Activated CD8-positive, alpha-beta T cell treated with anti-CD3 and anti-CD28 coated beads, Interleukin-2, amount 10 ng/mL, durations not matched to agents 7 days and 5 days (primary cell): ENCODE measurements at places on chromosomes 3 and 15.

- no peak for DNase-seq
Measured at GRCh38 chr15:52290329-52290728, 5.3 kb downstream of the MYO5C start.

GRCh38 chr3:16665282-16665741, 60.1 kb upstream of the DAZL start:
- no peak for DNase-seq

- no peak for DNase-seq
Measured at GRCh38 chr3:27387625-27388024, 18.4 kb upstream of the NEK10 start.

DNA sequence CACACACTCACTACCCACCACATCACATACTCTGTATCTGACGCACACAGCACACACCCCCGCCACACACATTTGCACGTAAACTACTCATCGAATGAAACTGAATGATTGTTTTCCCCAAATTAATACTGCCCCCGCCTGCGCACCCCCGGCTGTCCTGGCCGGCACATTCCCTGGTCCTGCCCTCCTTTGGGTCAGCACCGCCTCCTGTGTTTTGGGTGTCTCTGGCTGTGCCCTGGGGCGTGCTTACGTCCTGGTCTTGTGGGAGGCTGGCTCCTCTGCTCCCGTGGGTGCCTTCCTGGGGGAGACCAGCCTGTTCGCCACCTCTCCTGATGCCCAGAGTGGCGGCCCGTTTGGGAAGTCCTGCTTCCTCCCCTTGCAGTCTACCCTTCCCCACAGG, 30.2 kb downstream of the APBA2 start:
- no peak for DNase-seq

DNA sequence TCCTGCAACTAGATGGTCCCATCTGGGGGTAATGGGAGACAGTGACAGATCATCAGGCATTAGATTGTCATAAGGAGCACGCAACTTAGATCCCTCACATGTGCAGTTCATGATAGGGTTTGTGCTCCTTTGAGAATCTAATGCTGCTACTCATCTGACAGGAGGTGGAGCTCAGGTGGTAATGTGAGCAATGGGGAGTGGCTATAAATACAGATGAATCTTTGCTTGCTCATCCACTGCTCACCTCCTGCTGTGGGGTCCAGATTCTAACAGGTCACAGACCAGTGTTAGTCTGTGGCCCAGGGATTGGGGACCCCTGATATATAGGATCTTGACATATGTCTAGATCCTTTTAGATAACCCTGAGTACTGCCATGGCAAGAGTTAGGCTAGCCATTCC, 52.7 kb downstream of the RASGRF1 start:
- DNase-seq: no peak

DNA sequence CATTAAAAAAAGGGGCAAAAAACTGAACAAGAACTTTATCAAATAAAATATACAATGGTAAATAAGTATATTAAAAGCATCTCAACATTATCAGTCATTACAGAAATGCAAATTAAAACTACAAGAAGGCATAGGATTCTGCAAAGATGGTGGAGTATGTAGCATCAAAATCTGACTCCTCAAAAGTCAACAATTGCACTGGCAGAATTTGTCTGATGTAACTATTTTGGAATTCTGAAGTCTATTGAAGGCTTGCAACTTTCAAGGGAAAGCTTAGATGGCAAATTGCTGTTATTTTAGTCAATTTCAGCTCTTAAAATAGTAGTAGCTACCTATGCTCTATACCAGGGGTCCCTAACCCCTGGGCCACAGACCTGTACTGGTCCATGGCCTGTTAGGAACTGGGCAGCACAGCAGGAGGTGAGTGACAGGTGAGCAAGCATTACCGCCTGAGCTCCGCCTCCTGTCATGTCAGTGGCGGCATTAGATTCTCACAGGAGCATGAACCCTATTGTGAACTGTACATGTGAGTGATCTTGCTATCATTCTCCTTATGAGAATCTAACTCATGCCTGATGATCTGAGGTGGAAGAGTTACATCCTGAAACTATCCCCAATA, 107.6 kb downstream of the TGFBR2 start:
- DNase-seq: no peak

- DNase-seq: no peak
Measured at GRCh38 chr3:134711284-134711683, 60.5 kb upstream of the KY start.

GRCh38 chr3:197349368-197349767, 51.0 kb upstream of the DLG1 start:
- DNase-seq: no peak

GRCh38 chr15:84731774-84732173, 15.8 kb upstream of the SEC11A start:
- DNase-seq: no peak

DNA sequence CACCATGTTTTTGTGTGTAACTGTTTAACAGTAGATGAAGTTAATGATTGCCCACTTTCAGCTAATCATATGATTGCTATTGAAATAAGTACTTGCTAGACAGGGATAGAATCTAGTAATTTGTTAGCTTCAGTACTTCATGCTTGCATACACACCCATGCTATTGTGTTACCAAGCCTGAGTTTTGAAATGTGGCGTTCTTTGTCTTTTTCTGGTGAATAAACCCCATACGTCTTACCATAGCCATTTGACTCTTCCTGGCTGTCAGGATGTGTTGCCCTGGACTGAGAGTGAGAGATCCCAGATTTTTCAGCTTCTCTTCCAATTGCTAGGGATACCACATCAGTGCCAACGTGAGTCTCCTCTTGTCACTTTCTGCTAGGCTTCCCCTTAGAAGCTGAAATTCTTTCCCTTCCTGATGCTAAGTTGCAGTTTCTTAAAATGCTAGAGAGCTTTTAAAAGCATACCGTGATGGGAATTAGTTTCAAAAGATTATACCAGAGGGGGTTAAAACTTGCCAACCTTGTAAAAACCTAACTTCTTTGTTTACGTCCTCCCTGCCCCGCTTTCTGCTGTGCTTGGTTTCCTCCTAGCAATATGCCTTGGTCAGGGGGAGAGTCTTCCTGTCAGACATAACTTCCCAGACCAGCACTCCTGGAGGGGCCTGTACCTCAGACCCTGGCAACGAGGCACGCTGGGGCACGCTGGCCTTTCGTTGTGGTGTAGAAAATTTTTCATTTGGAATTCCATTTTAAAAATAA, 62.9 kb upstream of the ULK4 start:
- DNase-seq: no peak

- DNase-seq: no peak
Measured at GRCh38 chr15:60480149-60480548, 1.2 kb upstream of the ICE2 start.

- DNase-seq: no peak
Measured at GRCh38 chr3:78832785-78833204, 935.0 kb downstream of the ROBO1 start.

GRCh38 chr3:197006446-197006845, 23.2 kb downstream of the MELTF start:
- no peak for DNase-seq

GRCh38 chr15:77870195-77871065, 207.1 kb downstream of the TBC1D2B start:
- DNase-seq: peak; percentile 62

DNA sequence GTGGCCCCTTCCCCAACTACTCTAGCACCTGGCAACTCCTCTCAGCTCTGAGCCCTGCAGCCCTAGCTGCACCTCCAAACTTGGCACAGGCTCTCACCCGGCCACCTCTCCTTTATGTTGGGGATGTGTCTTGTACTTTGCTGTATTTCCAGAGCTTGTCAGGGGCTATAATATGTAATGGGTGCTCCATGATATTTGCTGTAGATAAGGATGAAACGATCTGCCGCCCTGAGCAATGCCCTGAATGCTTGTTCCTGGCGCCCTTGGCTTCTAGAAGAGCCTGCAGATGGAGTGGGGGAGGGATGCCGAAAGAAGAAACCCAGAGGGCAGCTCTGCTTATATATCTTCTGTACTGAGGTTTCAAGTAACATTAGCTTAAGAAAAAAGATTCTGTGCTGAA, 35.9 kb upstream of the ZBTB38 start:
- DNase-seq: no peak

- peak; percentile 94 for DNase-seq
Measured at GRCh38 chr3:67655364-67656121, 1.1 kb upstream of the SUCLG2 start.

DNA sequence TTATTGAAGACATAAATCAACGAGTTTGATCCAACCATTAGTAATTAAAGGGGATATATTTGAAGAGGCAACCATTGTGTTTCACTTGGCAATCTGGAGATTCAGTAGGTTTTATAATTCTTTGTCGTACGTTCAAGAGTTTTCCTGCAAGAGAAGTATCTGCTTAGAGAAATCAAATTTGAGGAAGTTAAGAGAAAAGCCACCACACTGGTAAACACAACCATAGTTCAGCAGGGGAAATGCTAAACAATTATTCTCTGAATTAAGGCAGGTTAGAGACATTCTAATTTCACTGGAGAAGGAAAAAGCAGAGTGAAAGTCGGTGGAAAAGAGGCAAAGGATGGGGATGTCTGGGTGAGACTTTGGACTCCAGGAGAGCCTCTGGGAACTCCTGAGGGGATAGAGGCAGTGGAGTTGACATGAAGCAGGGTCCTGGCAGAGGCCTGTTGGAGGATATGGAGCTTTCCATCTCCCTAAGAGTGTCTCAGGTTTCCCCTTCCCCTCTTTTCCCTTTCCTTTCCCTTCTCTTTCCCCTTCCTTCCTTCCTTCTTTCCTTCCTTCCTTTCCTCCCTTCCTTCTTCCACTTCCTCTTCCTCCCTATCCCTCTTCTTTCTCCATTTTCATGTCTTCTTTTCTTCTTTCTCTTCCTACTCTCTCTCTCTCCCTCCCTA, 26.5 kb downstream of the SPINK8 start:
- DNase-seq: no peak

GRCh38 chr3:105834768-105835167, 34.0 kb downstream of the CBLB start:
- DNase-seq: no peak

DNA sequence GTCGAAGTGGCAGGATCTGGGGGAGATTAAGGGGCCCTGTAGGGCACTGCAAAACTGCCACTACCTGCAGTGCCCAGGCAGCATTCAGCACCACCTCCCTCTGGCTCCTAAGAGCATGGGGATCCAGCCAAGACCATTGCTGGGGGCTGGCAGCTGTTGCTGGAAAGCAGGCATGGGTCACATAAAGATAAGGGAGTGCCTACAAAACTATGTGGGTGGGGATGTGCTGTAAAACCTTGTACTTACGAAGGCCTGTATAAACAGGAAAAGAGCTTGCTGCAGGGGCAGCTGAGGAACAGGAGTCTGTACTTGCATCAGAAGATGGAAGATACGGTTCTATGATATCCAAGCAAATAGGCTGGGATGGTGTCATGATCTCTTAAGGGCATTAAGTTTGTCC, 27.1 kb downstream of the IL20RB start:
- DNase-seq: no peak

DNA sequence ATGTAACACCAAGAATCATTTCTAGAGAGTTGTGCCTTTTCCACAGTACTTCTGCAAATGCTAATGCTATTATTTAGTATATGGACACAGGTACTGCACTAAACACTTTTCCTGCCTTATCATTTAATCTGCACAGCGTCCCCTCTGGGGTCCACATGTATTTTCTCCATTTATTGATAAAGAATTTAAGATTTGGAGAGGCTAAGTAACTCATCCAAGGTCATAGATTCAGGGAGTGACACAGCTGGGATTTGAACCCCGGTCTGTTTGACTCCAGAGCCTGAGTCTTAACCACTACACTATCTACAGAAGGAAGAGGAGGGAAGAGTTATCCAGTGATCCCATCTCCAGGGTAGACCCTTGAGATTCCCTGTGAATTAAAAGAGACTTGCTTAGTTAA, 24.9 kb upstream of the TPRG1 start:
- no peak for DNase-seq

GRCh38 chr3:180990505-180990904, 969 bp upstream of the DNAJC19 start:
- DNase-seq: no peak

GRCh38 chr3:27526614-27527315, 42.6 kb upstream of the SLC4A7 start:
- DNase-seq: no peak

DNA sequence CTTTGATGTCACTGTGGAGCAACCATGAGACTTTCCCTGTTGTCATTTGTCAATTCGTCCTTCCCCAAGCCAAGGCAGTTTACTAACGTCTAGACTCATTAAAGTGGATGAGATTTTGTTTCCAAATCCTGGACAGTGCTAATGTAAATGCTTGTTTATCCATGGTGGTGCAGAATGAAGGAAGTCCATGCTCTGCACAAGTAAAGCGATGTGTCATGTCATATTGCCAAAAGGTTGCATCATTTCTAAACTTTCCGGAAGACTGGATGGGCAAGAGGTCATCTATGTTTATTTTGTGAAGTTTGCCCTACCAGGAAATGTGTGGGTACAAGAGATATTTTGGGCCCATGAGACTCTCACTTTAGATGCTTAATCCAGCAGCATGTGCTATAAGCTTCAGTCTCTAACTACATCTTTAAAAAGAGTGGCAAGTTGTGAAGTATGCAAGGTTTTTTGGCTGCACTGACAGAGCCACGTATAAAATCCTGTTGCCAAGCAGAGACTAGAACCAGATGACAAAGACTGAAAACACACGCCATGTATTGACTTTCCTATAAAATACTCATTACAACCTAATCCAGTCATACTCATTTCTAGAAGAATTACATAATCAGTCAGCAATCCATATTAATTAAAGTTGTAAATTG, 72.1 kb upstream of the FNDC3B start:
- no peak for DNase-seq

- DNase-seq: no peak
Measured at GRCh38 chr3:19811689-19812088, 122.3 kb downstream of the EFHB start.
